ENCODE measurements at places on chromosomes 12 and 14.

DNA sequence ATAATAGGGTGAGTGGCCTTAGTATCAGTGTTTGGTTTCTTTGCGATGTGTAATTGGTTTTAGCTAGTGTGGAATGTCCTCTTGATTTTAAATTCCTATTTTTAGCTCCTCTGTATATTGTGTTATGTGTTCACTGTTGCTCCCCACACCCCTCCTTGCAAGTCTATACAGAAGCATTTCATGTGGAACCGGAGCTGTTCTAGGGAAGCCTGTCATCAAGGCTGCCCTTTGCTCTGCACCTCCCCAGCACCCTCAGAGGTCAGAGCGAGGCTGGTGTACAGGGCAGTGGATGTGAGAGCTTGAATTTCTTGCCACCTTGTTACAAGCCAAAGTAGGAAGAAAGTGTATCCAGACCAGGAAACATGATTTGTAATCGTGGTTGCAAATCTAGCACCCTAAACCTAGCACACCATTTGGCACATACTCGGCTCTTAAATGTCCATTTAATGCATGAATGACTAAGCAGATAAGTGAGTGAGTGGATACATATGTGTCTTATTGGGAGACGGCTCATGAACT is 376.8 kb downstream of the RGS6 start:
- no peak for DNase-seq

DNA sequence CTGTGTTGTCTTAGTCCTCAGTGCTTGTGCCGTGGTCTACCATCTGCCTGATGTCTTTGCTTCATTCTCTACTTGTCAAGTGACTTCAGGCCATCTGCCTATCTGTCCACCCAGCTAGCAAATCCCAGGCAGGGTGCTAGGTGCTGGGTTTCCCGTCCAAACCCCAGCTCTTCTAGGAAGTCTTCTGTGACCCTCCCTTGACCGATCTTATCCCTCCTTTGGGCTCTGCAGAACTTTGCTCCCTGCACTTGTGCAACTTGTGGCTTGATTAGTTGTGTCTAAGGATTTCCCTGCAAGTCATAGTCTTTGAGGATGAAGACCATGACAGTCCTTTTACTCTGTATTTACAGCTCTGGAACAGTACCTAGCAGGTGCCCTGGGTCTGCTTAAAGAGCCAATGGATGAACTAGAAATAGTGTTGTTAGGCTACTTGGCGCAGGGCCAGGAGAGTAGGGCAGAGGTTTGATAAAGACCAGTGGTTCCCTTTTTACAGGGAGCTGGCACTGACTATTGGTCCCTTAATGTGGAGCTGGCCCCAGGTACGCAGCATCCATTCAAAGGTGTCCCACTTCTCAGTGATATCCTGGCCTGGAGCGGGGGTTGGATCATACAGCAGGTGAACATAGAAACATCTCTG is 60.1 kb downstream of the ADCK1 start:
- DNase-seq: no peak

GRCh38 chr14:21631084-21631483 is 3.7 kb downstream of the OR10G2 start:
- DNase-seq: no peak

GRCh38 chr12:67042697-67043131 is 226.4 kb upstream of the CAND1 start:
- DNase-seq: no peak

GRCh38 chr12:108141600-108142130 is 12.6 kb downstream of the WSCD2 start:
- no peak for DNase-seq

DNA sequence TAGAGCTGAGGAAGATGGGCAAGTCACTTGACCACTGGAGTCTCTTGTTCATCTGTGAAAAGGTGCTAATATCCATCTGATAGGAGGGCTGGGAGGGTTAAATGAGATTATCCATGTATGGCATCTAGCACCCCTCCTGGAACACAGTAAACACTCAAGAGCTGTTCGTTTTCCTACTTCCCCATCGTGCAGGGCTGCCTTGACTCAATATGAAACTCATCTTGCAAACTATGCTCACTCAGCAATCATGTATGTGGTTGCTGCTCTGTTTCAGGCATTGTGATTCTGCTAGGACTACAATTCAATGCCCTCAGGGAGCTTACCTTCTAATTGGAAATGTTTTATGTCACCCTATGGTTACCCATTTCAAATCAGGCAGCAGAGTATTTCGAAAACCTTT is 395.6 kb downstream of the BCAT1 start:
- DNase-seq: no peak

GRCh38 chr12:73181244-73181643 is 909.1 kb downstream of the TRHDE start:
- DNase-seq: no peak

DNA sequence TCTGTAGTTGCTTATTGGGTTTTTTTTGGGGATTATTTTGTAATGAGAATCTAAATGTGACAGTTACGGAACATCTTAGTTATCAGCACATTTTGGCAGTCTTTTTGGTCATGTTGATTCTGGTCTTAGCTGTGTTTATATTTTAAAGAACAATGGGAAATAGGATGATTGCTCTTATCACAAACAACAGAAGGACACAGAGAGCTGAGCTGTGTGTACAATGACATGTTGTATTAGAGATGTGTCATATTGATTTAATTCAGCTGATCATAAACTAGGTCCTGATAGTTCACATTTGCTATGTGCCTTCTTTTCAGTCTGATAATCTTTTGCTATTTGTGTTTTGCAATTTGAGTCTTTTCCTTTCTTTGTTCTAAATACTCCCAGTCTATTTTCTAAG is 781.7 kb downstream of the TRHDE start:
- no peak for DNase-seq
